Esophagus muscularis mucosa (tissue), 4 donors: ENCODE measurements at places on chromosomes 3 and 15. TPM values are rescaled to one million over a fixed set of nuclear protein-coding genes. Genes with fewer than 3 reads are reported as not detected.

THRB gene
- total RNA-seq: 31.6 TPM

C3orf22 gene
- not detected for total RNA-seq

ANKRD63 gene
- not detected for total RNA-seq

DNA sequence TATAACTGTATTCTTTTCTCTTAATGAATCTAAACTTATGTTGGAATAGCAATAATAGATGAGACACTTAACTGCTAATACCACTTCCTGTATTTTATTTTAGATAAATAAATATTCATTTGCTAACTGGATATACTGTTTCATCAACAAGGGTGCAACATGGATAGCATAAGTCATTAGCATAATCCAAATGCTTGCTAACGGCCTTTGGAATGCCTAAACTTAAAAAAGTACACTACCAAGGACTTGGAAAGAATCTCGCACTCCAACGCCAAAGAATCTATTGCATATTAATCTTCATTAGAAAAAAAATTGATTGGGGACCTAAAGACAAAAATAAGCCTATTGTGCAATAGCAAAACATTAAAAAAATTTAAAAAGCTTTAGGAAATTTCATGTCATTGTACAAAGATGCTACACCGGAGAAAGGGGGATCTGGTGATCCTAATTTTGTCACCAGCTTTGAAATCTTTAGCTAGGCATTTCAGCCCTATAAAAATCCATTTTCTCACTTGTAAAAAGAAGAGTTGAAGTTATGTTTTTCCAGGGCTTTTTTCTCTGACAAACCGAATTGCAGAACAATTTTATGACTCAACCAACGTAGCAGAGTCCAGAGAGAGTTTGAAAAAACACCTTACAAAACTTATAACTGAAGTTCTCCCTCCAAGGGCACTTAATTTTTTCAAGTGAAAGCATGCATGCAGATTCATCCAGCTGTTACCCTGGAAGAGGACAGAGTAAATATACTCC lies 4.1 kb downstream of the VGLL3 start:
- peaks cover 27% of the 10 kb centered on the region for H3K4me1 ChIP-seq
- peaks cover 4% of the 10 kb centered on the region for H3K27me3 ChIP-seq
- H3K4me3 ChIP-seq: peak overlapping the region; percentile 73
- H3K36me3 ChIP-seq: no peaks in the 10 kb centered on the region
- DNase-seq: no peak
- H3K27ac ChIP-seq: peak overlapping the region; percentile 64

DNA sequence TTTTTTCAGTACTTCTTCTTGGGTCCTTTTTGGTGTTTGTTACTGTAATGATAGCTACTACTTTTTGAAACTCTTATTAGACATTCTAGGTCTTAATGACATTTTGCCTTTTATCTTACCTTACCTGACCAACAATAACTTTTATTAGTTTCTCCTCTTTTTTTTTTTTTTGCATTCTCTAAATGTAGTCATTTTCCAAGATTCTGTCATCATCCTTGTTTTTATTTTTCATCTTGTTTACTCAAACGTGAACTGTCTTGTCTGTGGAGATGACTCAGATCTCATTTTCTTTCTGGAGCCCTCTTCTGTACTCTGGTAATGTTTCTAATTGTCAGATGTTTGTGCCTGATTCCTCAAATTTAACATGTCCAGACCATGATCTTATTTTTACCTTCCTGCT lies 2.9 kb downstream of the ABHD5 start:
- no peak overlapping the region for H3K4me3 ChIP-seq
- no peak overlapping the region for H3K27ac ChIP-seq
- no peaks in the 10 kb centered on the region for H3K27me3 ChIP-seq
- peaks cover 25% of the 10 kb centered on the region for H3K4me1 ChIP-seq
- no peak for DNase-seq

DNA sequence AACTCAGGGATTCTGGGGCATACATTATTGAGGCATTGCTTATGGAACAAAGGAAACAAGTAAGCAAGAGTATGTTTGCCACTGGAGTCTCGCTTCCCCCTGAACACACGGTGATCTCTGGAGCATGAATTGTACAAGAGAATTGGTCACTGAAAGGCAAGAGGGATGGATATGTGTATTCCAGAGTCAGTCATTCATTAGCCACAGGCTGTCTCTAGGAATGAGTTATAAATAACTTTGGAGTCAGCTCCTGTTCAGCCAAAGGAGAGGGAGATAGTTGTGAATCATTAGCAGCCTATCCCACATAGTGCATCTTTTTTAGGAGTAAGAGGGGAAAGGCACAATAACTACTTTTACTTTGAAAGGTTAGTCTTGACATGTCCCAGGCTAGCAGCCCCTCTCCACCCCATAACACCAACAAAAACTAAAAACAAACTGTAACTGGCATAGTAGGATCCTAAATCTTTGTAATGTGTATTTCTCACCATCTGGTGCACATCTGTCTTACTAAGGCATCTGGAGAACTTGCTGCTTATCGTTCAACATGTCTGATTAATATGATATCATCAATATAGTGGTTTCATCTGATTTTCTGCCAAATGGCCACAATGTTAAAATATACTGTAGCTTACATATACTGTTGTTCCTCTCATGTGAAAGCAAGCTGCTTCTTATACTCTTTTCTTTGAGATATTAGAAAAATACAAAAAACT lies 462.2 kb downstream of the GRM7 start:
- H3K4me1 ChIP-seq: no peaks in the 10 kb centered on the region
- H3K27me3 ChIP-seq: no peaks in the 10 kb centered on the region

GRCh38 chr15:39918688-39919385 lies 1.2 kb downstream of the GPR176 start:
- H3K27ac ChIP-seq: no peak overlapping the region
- no peaks in the 10 kb centered on the region for H3K36me3 ChIP-seq
- peaks cover 20% of the 10 kb centered on the region for H3K4me1 ChIP-seq
- peak overlapping the region; percentile 68 for H3K4me3 ChIP-seq
- no peaks in the 10 kb centered on the region for H3K27me3 ChIP-seq

DNA sequence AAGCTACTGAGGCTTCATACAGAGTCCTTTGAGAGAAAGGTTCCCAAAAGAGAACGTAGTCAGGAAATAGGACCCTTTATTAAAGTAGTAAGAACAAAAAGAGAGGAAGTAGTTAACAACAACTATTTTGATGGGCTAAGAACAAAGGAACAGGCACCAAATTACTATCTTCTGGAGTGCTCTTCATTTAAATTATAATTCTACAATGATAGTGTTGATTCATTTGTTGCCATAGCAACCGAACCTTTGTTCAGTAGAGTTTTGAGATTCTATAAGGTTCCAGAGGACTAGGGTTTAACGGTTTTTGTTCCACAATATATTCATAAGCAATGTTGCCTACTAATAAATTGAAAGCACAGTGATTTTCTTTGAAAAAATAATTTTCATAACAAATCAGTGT lies 78.8 kb downstream of the CMSS1 start:
- no peak overlapping the region for H3K4me3 ChIP-seq
- no peak overlapping the region for H3K27ac ChIP-seq
- peaks cover 19% of the 10 kb centered on the region for H3K4me1 ChIP-seq
- H3K36me3 ChIP-seq: no peaks in the 10 kb centered on the region

DNA sequence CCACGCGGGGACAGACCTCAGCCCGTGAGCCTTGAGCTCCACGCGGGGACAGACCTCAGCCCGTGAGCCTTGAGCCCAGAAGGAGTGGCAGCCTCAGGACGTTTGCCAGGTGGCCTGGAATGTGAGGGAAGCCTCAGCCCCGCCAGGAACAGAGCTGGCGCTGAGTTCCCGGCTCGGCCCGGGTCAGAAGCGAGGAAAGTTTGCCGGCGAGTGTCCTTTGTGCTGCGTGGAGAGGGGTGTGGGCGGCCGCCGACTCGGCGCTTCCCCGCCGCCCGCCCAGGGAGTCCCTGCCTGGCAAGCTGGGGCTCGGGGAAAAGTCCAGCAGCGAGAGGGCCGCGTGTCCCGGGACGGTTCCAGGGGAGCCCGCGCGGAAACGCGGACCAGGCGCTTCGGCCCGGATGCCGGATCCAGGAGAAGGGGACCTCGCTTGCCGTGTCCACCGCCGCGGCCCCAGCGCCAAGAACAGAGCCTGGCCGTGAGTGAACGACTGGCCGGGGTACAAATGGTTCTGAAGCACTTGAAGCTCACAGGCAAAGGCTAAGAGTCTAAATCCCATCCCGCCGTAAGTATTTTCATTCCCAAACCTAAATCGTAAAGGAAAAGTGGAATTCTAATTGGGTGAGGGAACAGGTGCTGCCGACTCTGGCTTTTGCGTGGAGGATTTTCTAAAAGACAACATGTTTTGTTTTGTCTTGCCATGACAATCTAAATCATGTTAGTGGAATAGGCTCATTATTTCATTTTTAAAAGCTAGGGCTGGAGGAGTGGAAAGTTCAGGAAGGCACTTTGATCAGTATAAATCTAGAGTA lies 1.7 kb downstream of the LRRN1 start:
- H3K4me3 ChIP-seq: peak overlapping the region; percentile 62
- H3K36me3 ChIP-seq: no peaks in the 10 kb centered on the region
- H3K27me3 ChIP-seq: no peaks in the 10 kb centered on the region

DNA sequence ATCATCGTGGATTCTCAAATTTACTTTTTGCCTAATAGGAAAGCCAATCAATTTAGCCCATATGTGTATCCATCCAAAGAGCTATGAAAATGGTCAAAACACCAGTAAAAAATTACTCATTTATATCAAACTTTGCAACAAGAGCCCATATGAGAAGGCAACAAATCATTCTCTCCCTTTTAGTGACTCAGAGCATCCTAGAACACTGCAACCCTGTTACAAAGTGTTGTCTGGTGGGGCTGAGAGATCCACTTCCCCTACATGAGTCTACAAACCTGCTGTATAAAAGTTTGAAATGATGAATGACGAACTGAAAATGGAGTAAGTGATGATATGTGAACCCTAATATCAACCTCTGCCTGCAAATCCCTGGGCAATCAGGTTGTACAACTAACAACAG lies 23.3 kb downstream of the PDZRN3 start:
- no peaks in the 10 kb centered on the region for H3K27me3 ChIP-seq
- DNase-seq: no peak
- H3K36me3 ChIP-seq: no peaks in the 10 kb centered on the region
- no peak overlapping the region for H3K4me3 ChIP-seq

- no peak overlapping the region for H3K4me3 ChIP-seq
- H3K27ac ChIP-seq: no peak overlapping the region
- peak; percentile 57 for DNase-seq
These were observed 12.0 kb downstream of the TMED3 start for GRCh38 chr15:79322945-79323344.
